Mammary epithelial cell (primary cell): ENCODE measurements at places on chromosomes 6 and 20. TPM values are rescaled to one million over a fixed set of nuclear protein-coding genes. Genes with fewer than 3 reads are reported as not detected.

DNA sequence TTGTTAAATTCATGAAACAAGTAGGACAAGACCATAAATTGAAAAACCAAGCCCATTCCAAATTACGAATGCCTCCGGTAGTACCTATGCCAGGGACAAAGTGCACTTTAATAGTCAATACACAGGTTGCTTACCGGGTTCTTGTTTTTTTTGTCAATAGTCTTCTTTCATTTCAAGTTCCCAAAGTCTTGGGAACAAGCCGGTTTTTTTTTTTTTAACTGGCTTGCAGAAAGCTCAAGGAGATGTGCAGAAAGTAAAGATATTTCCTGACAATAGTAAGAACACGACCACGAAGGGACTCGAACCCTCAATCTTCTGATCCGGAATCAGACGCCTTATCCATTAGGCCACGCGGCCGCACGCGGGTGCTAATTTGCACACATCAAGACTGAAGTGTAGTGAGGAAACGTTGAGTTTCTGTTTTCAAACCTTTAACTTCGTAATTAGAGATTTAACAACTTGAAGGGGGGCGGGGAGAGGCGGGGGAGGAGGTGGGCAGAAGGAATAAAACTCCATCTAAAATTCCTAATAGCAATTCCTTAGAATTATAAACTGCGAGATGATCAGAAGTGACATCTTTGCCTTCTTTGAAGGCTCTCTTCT, 181.0 kb downstream of the TRIM27 start:
- DNase-seq = peak; percentile 84

Gene ADIG
- polyA plus RNA-seq = not detected

DNA sequence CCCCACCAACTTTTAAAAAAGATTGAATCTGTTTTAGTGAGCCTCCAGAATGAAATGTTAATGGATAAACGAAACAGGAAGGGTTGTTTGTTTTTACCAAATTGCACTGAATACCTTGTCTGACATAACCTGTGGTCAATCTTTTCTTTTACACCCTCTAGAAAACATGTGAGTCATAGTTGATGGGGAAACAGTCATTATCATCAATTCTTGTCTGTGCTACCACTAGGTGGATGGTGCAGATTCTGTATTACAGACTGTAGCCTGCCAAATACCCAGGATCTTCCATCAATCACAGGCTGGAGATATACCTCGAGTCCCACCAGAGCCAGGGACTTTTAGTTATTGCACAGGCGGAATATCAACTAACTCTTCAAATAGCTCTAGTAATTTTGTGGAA, 29.5 kb upstream of the PKIB start:
- peak; percentile 70 for DNase-seq

DNA sequence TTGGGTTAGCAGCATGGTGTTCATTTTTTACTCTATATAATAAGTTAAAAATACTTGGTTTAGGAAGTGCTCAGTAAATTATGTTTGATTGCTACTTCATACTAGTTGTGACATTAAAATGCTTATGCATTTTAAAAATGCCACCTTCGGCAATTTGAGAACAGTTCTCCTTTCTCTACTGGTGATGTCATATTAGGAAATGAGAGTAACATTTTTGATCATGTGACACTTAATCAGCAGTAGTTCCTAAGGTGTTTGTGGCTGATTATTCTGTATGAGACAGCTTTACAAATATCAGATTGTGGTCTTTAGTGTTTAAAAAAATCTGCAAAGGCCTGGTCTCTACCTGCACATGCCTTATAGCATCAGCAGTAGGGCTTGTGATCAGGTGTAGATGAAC, 4.4 kb downstream of the GZF1 start:
- DNase-seq = peak; percentile 24

Gene ROMO1
- 386 TPM for polyA plus RNA-seq

Gene FOXA2
- polyA plus RNA-seq = 1.0 TPM

DNA sequence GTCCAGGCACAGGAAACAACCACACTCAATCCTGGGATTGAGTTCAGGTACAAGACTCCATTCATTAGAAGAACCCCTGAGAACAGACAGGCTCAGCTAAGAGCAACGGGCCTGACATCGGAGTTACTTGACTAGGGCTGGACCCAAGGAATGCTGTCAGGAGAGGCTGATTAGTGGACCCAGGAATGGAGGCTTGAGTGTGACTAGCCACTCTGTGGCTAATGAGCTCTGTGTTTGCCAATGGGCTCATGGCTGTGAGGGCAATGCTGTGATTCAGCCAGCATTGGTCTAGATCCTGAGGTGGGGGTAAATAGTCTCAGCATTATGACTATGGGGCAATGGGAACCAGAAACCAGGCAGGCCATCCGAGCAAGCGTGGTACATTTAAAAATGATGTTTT, 71.8 kb downstream of the RIOK1 start:
- peak; percentile 44 for DNase-seq

DNA sequence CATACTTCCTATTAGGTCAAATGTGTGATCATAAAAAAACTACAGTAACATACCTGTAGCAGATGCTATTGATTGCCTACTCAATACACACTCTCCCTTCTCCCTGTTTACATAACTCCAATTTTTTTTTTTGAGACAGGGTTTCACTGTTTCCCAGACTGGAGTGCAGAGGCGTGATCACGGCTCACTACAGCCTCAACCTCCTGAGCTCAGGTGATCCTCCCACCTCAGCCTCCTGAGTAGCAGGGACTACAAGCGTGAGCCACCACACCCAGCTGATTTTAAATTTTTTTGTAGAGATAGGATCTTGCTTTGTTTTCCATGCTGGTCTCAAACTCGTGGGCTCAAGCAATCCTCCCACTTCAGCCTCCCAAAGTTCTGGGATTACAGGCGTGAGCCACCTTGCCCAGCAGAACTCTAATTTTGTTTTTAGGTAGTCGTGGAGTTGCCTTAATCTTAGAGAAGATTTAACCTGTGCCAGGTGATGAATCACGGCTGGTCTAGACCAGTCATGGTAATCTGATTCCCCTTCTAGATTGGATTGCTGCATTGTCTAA, 14.0 kb upstream of the KIF3B start:
- DNase-seq = no peak

Gene RPS6KA2
- polyA plus RNA-seq = 28.0 TPM

Gene HSD17B8
- polyA plus RNA-seq = 25.7 TPM

DNA sequence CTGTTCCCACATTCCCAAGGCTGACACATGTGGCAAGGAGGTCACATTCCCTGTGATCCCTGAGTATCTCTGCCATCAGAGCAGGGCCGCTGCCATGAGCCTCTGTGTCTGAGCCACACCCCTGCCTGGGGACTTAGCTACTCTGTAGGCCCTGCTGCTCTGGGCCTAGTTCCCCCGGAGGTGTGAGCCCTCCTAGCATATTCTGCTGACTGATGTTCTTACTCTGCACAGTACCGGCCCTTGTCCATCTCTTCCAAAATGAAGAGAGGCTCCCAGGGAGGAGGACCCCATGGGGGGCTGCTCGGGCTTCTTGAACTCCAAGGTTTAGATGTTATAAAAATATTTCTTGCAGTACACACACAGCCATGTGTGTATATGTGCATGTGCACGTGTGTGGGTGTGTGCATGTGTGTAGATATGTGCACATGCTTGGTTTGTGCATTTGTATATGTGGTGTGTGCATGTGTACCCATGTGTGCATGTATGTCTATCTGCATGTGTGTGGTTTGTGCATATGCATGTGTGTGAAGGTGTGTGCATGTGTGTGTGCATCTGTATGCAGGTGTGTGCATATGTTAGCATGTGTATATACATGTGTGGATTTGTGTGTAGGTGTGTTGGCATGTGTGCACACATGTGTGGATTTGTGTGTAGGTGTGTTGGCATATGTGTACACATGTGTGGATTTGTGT, 101.2 kb downstream of the ERMARD start:
- no peak for DNase-seq

DNA sequence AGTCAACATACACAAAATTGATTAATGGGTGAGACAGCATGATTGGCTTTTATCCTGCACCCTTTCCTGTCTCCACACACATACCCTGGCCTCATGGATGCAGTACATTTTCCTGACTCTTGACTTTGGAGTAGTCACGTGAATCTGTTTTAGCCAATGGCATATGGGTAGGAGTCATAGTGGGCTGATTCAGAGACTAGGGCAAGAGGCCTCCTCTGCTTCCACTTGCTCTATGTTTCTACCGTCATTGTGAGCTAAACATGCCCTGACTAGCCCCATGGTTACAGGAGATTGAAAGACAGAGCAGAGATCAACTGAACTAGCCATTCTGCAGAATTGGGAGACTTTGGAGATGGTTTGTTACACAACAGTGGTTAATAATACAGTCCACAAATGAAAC, 850.0 kb downstream of the DHX35 start:
- DNase-seq = peak; percentile 96

Gene FOXC1
- polyA plus RNA-seq = 4.6 TPM

Gene C20orf96
- polyA plus RNA-seq = 2.3 TPM

GRCh38 chr6:106614166-106614565, 15.1 kb downstream of the RTN4IP1 start:
- DNase-seq = no peak

Gene DEFB127
- polyA plus RNA-seq = not detected

Gene HLA-DQA1
- not detected for polyA plus RNA-seq

GRCh38 chr20:58967652-58968429, 13.2 kb upstream of the NELFCD start:
- DNase-seq = no peak

DNA sequence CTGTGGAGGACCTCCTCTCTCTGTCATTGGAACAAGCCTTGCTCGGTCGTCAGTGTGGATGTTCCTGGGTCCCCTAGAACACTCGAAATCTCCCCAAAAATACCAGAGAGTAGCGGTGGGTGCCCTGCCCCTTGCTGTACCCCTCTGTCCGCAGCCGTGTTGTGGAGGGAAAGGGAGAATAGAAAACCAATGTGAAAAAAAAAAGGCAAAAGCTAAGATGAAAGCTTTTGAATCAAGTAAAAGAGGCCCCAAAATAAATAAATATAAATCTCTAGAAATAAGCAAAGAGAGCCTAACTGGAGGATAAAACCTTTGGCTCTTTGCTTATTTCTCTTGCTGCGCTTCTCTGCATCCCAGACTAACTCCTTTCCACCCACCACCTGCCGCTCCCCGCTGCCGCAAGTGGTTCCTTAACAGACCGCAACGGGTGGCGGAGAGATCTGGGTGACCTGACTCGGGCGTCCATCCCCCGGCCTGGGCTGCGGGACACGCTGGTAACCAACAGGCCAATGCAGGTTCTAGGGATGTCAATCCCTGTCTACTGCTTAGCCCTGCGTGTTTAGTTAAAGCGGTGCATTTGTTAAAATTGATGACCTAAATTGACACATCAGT, 110.0 kb downstream of the GPX5 start:
- no peak for DNase-seq

Gene TINAG
- not detected for polyA plus RNA-seq

DNA sequence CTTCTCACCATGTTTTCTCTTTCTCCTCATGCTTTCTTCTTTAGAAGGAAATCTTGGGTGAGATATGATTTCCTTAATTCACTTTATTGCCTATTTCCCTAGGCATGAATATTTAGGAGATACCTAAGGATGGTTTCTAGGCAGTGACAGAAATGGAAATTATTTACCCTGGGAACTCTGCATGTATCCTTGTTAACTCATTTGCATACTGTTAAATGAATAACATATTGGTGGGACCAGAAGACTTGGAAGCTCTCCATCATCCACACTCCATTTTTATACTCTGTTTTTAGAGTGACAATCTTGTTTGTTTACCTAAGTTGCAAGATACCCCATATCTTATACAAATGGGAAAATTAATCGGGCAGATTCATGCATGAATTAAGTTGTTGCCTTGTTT, 285.7 kb downstream of the RNF144B start:
- no peak for DNase-seq

Gene ANKEF1
- polyA plus RNA-seq = 4.4 TPM

DNA sequence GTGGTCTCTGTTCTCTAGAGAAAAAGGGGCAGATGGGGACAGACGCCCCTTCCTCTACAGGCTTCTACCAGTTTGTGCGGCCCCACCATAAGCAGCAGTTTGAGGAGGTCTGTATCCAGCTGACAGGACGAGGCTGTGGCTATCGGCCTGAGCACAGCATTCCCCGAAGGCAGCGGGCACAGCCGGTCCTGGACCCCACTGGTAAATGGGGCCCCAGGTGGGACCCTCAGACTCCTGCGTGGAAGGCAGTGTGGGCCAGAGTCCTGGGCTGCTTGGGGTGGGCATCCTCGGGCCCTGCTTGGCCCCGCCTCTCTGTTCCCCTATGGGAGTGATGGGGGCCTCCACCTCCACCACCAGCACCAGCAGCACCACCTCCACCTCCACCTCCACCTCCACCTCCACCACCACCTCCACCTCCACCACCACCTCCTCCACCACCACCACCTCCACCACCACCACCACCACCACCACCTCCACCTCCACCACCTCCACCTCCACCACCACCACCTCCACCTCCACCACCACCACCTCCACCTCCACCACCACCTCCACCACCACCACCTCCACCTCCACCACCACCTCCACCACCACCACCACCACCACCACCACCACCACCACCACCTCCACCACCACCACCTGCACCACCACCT, 3.2 kb upstream of the TNFRSF6B start:
- no peak for DNase-seq

DNA sequence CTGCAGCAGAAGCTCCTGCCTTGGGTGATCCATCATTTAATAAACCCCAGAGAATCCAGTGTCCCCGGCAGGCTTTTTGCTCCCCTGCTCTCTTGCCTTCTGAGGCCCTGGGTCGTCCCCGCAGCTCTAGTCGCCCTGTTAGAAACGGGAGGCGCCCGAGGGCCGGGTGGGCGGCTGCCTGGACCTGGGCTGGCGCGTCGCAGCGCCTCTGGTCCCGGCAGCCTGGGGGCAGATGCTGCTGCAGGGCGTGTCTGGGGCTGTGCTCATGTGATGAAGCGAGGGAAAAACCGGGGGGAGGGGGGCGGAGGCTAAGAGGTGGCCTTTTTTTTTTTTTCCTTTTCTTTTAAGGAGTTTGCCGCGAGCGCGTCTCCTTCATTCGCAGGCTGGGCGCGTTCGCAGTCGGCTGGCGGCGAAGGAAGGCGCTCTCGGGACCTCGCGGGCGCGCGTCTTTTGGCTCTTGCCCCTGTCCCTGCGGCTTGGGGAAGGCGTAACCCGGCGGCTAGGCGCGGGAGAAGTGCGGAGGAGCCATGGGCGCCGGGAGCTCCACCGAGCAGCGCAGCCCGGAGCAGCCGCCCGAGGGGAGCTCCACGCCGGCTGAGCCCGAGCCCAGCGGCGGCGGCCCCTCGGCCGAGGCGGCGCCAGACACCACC, 394 bp downstream of the AKAP12 start:
- peak; percentile 45 for DNase-seq

- DNase-seq = no peak
Measured at GRCh38 chr6:91540902-91541301, 954.0 kb upstream of the MAP3K7 start.

GRCh38 chr6:105326216-105326615, 76.7 kb downstream of the PREP start:
- peak; percentile 67 for DNase-seq

DNA sequence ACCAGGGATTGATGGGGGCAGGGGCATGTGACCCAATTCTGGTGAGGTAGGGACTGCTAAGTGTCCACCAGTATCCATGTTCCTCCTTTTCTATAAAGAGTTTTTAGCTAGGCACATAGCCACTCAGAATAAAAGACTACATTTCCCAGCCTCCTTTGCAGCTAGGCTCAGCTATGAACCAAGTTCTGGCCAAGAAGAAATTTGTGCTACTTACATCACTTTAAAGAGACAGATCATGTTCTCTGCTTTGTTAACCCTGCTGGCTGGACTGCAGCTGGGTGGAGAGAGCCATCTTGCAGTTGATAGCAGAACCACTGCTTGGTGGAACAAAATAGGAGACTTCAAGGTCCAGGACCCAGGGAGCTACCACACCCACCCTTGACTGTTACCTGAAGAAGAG, 5.3 kb upstream of the CCM2L start:
- DNase-seq = no peak
